ENCODE measurements at places on chromosomes 3 and 15. TPM values are rescaled to one million over a fixed set of nuclear protein-coding genes. Genes with fewer than 3 reads are reported as not detected.

Gene OSTN
- not detected for total RNA-seq

Gene IL17RD
- total RNA-seq: 0.54 TPM

Gene PBRM1
- 83.8 TPM for total RNA-seq

Gene PIAS1
- total RNA-seq: 101 TPM

Gene GOLGA6A
- total RNA-seq: 0.54 TPM

Gene RLBP1
- not detected for total RNA-seq

Gene HDDC3
- total RNA-seq: 12.8 TPM

Gene SV2B
- not detected for total RNA-seq

Gene SCAPER
- total RNA-seq: 13.6 TPM

Gene SLC15A2
- total RNA-seq: 9.4 TPM

Gene FGF12
- total RNA-seq: 0.39 TPM

Gene CGNL1
- total RNA-seq: 0.33 TPM

Gene TMEM40
- 11.0 TPM for total RNA-seq

Gene GOLGA8T
- not detected for total RNA-seq

Gene IL17RE
- 50.6 TPM for total RNA-seq

Gene MAPK6
- 50.6 TPM for total RNA-seq

Gene CASR
- total RNA-seq: not detected

Gene UQCRC1
- 380 TPM for total RNA-seq

Gene IMPDH2
- 479 TPM for total RNA-seq

Gene NGRN
- total RNA-seq: 57.7 TPM

Gene C2CD4A
- 0.11 TPM for total RNA-seq

Gene SLC2A2
- total RNA-seq: 0.11 TPM

Gene MIX23
- 15.7 TPM for total RNA-seq

Gene ITIH1
- not detected for total RNA-seq

Gene CADM2
- total RNA-seq: 9.3 TPM

Gene BHLHE40
- 117 TPM for total RNA-seq

Gene UACA
- 44.4 TPM for total RNA-seq

Gene SI
- not detected for total RNA-seq

Gene GOLGA6L10
- not detected for total RNA-seq

Gene RBMS3
- 43.2 TPM for total RNA-seq

Gene HDAC11
- total RNA-seq: 8.5 TPM

All from placental epithelial cell (primary cell).